ENCODE measurements at places on chromosomes 11 and 22. TPM values are rescaled to one million over a fixed set of nuclear protein-coding genes. Genes with fewer than 3 reads are reported as not detected.

The SLCO2B1 gene
- 81.1 TPM for total RNA-seq

The NFAM1 gene
- total RNA-seq = 6.6 TPM

The TBX1 gene
- total RNA-seq = 4.2 TPM

The OR52N4 gene
- 0.85 TPM for total RNA-seq

- no peak for DNase-seq
These were observed 8.2 kb downstream of the TPST2 start for GRCh38 chr22:26581633-26582168.

DNA sequence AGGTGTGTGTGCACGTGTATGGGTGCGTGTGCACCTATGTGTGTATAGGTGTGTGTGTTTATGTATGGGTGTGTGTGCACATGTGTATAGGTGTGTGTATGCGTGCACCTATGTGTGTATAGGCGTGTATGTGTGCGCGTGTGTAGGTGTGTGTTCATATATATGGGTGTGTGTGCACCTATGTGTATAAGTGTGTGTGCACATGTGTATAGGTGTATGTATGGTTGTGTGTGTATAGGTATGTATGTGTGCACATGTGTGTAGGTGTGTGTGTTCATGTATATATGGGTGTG, 26.9 kb downstream of the KCNQ1 start:
- peak; percentile 12 for DNase-seq

- no peak for DNase-seq
These were observed 20.2 kb downstream of the BPIFC start for GRCh38 chr22:32444068-32444467.

DNA sequence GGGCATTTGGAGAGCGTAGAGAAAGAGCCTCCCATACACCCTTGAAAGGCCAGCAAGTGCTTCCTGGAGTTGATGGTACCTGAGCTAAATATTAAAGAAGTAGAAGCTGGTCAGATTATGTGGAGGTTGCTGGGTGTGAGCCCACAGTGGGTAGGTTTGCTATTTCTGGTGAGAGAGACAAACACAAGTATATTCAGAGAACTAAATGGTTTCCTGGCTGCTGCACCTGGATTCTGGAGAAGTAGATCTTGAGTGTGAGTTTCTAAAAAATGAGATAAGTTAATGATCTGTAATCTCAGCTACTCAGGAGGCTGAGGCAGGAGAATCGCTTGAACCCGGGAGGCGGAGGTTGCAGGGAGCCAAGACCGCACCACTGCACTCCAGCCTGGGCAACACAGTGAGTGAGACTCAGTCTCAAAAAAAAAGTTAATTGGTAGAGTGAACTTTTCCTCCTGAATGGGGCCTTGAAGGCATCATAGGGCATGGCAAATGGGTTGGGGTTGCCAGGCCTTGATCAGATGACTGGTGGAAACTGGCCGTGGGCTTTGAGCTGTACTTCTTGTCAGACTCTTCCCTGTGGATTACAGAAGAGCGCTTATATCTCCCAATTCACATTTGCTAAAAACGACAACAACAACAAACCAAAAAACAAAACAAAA, 75.8 kb downstream of the ADAMTS15 start:
- no peak for DNase-seq

GRCh38 chr11:92859156-92859690, 110.2 kb upstream of the MTNR1B start:
- no peak for DNase-seq

DNA sequence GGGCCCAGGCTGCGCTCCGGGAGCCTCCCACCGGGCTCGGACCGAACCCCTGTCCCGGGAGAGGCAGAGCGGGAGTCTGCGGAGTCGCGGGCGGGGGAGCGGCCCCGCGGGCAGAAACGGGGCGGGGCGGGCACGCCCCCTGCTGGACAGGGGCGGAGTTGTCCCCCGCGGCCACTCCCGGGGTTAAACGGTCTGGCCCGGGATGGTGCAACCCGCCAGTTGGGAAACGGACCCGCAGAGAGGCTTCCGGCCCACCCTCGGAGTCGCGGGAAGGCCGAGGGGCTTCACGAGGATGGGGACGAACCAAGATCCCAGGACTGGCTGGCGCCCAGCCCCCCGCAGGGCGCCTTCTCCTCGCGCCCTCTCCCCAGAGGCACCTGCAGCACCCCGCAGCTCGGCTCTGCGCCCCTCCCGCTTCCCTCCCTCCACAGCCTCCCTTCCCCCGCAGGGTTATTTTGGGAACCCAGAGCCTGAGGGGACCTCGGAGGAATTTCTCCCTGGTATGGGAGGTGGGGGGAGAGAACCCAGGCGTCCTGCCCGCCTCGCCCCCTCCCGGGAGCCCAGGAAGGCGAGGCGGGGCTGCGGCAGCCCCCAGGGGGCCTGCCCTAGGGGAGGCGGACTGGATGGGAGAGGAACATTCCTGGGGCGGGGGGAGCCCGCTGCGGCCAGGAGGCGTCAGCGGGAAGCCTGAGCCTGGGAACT, 902 bp downstream of the RASGRP2 start:
- peak; percentile 84 for DNase-seq

DNA sequence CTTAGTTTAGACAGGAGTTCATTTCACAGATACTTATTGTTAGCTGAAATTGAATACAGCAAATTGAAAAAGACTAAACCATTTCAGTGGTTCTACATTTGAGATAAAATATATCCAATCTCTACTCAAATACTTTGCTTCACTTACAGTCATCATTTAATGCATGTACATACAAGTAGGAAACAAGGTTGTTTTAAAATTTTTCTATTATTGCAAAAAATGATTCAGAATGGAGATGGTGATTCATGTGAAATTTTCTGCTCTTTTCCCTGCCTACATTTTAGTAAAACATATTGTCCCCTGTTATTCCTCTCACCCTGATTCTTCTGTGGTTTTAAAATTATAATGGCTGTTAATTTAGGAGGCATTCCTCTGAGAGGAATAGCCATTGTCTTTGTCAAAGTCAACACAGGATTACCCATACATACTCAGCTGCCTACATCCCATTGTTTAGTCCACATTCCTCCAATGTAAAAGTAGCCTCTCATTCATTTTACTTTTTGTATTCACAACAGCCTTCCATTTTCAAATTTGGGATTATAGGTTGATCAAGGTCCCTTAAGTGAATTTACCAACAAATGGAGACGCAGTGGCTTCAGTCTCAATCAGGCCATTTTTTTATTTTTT, 60.1 kb downstream of the TRPC6 start:
- DNase-seq = no peak

DNA sequence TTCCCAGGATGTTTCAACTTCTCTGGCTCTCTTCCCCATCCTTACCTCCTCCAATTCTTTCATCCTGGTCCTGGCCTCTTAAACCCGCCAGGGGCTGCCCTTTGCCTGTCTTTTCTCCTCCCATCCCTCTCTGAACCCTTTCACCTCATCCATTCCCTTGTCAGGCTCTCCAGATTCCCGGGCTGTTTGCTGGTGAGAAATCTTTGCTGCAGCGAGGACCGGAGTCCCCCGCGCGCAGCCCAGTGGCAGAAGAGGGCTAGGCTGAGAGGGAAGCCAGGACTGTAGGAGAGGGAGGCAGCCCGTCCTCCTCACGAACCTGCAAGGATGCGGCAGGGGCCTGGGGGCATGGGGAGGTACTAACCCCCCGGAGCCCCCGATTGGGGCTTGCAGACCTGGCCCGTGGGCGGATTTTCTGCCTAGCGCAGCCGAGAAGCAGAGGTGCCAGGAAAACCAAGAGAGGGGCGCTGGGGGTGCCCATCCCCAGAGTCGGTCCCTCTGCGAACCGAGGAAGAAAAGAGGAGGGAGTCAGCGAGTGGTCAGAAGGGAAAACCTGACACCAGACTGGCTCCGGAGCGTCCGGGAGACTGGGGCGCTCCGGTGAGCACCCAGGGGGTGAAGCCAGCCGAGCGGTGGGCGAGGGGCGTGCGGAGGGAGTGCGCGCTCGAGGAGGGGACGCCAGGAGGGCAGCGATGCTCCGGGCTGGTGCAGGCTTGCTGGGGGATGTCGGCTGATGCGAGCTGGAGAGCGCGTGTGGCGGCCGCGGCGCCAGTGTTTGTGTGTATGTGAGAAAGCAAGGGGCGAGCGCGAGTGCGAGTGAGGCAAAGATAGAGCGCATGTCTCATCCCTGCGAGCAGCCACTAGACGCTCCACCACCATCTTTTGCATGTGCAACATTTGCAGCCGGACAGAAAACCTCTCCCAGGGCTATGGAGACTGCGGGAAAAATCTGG, at the start of gene GRIA4:
Gene GRIA4, plus strand, starts transcription at position 242 of the 950 bp plus-strand sequence. CDS start 925 bp downstream, outside the sequence.
- peak; percentile 54 for DNase-seq

Measured in sciatic nerve (tissue), 2 donors.